ENCODE measurements at places on chromosomes 2 and 18.

GRCh38 chr2:99403524-99403923 is 66.3 kb downstream of the EIF5B start:
- DNase-seq = no peak

GRCh38 chr2:210180477-210180876 is 9.3 kb upstream of the KANSL1L start:
- no peak for DNase-seq

GRCh38 chr18:58314284-58314683 is 270.3 kb downstream of the NEDD4L start:
- DNase-seq = no peak

GRCh38 chr18:36446059-36446458 is 148.5 kb downstream of the FHOD3 start:
- no peak for DNase-seq

DNA sequence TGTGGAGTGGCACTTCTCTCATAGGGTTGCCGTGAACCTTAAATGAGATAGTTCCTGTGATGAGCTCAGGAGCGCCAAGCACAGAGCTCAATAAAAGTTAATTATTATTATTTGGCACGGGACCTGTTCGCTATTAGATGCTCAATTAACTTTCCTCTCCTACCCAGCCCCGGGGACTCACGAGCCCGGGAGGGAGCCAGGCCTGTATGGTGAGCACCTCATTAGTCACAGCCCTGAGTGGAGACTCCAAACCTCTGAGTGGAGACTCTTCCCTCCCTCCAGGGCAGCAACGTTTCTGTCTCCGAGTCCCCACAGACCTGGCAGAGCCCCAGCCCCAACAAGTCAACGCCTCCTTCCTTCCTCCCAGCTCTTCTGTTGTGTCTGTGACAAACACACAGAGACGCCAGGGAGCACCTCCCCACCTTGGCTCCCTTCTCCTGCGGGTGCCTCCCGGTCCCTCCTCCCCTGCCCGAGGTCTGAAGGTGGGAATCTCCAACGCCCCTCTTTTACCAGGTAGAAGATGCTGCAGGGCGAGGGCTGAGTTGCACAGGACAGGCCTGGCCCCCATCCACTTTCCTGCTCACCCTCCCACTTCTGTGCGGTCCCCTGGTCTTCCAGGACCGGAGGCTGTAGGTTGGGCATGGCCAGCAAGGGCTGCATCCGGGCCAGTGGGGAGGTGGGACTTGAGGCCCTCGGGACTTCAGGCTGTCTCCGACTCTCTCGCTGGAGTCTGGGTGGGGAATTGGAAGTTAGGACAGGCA is 52.7 kb upstream of the ODC1 start:
- no peak for DNase-seq

- DNase-seq = no peak
These were observed 102.5 kb downstream of the OLA1 start for GRCh38 chr2:174145827-174146226.

DNA sequence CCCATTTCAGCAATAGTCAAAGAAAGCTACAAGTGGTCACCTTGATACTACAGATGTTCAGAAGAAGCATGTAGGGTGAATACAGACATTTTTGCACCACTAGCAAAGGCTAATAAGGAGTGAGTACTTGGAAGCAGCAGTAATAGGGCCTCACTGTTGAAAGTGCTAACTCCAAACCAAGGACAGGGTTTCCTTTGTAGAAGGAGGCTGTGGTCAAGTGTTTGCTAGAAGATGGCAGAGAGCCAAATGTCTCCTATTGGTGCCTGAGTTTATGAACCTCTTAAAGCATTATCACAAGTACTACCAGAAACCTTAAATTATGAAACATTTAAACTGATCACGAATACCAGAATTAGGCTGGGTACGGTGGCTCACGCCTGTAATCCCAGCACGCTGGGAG is 308.1 kb downstream of the ZEB2 start:
- no peak for DNase-seq

- DNase-seq = no peak
These were observed 10.3 kb upstream of the ARHGEF4 start for GRCh38 chr2:130826419-130826818.

DNA sequence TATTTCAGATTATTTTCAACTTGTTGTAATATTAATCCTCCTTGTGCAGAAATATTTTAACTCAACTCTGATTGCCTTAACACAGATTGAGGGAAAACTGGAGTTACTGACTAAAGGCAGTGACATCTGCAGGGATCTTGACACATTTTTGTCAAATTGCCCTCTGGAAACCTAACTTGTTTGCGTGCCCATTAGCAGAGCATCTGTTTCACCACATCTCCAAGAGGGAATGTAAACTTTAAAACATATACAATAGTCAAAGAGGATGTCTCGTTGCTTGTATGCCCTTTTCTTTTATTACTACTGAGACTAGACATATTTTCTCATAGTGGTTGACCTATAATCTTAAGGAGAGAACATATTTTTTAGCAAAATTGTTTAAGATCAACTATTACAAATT is 14.2 kb downstream of the INPP1 start:
- no peak for DNase-seq

GRCh38 chr2:124832521-124832920 is 807.4 kb downstream of the CNTNAP5 start:
- DNase-seq = no peak

GRCh38 chr2:44572196-44572900 is 210.6 kb downstream of the CAMKMT start:
- no peak for DNase-seq

- DNase-seq = no peak
These were observed 36.0 kb upstream of the TTC27 start for GRCh38 chr2:32591669-32592463.

- DNase-seq = no peak
These were observed 625.3 kb upstream of the LRRTM4 start for GRCh38 chr2:78147466-78147865.

DNA sequence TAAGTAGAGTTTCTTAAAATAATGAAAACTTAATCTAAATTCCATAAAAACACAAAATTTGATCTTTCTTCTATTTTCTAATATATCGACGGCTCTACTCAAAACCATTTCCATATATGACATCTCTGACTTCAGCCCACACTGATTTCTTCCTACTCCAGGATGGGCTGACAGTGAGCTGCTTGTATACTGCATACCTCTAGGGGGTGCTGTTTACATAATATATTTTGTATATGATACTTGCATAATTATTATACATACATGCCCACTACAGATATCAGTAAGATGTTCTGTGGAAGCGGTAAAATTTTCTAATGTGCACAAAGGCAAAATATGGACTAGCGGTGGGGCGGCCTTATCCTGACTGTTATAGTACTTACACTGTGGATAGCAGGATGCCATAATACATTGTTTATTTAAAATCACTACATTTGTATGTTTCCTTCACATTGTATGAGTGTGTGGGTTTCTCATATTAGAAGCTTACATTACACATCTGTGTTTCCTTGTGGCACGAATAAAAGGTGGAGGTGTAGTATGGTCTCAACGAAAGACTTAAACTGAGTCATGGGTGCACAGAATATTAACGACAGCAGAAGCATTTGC is 66.1 kb upstream of the NXPH2 start:
- no peak for DNase-seq

DNA sequence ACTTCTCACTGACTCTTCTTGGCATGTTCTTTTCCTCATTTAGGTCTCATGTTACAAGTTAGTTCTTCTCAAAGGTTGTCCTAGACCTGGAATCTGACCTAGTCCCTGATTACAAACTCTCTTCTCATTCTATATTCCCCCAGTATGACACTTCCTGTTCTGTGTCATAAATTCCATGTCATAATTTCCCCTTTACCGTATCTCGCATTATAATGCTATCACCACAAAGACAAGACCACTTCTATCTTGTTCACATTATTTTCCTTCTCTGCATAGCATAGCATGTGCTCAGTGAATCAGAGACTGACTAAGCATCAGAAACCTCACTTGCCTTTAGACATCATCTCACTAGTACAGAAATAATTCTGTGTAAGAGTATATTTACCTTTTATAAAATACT is 63.6 kb upstream of the CAVIN2 start:
- no peak for DNase-seq

- no peak for DNase-seq
These were observed 57.4 kb downstream of the FAM168B start for GRCh38 chr2:131035826-131036231.

GRCh38 chr2:178412047-178412446 is 38.9 kb downstream of the PRKRA start:
- DNase-seq = no peak

GRCh38 chr18:23673725-23674124 is 11.0 kb upstream of the ANKRD29 start:
- no peak for DNase-seq

GRCh38 chr2:46431481-46432235 is 47.7 kb upstream of the TMEM247 start:
- DNase-seq = no peak

DNA sequence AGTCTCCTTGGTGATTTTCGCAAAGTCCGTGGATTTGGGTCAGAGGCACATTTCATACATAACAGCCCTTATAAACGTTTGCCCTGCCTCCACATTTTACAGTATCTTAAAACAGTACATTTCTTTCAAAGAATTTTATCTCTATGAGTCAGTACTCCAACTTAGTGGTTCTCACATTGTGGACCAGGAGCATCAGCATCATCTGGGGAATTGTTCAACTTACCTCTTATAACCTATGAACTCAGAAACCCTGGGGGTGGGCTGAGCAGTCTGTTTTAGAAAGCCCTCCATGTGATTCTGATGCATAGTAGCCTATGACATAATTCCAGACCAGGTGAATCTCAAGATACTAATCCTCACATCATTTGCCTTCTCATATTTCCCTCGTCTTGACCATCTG is 12.4 kb downstream of the SUPT7L start:
- no peak for DNase-seq

DNA sequence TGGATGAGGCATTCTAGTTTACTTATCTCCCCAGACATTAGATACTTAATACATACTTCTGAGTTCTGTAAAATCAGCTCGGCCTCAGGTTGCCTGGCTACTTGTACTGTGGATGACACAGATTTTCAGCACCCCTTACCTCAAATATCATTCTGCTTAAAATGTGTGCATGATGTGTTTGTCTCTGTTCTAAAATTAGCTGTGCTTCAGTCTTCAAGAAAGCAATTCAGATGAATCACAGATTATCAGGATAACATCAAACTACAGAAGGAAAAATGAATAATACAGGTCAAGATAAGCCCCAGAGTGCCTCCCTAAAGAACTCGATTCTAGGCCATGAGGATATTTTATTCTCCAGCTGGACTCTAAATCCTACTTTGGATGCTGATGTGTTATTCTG is 21.3 kb upstream of the MAPRE2 start:
- DNase-seq = no peak

- no peak for DNase-seq
These were observed 694 bp downstream of the CFAP36 start for GRCh38 chr2:55519938-55520885.

DNA sequence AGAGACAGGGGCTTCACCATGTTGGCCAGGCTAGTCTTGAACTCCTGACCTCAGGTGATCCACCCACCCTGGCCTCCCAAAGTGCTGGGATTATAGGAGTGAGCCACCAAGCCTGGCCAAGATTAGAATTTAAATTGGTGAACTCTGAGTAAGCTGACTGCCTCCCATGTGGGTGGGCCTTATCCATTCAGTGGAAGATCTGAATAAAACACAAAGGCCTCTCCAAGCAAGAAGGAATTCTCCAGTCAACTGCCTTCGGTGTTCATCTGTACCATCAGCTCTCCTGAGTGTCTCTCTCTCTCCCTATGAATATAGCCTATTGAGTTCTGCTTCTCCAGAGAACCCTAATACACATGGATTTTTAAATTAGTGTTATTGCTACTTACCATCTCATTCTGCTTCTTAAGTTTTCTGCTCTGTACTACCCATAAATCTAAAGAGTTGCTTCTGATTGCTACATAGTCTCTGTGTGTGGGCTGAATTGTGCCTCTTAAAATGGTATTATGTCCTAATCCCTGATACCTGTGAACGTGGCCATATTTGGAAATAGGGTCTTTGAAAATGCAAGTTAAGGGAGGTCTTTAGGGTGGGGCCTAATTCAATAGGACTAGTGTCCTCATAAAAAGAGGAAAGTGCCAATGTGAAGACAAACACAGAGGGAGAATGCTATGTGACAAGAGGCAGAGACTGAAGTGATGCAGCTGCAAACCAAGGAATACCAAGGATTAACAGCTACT is 36.3 kb downstream of the FBXO11 start:
- DNase-seq = no peak

Measured in stimulated activated CD8-positive, alpha-beta memory T cell treated with anti-CD3 and anti-CD28 coated beads, Interleukin-15, amount 100 ng/mL, for 4 hours (primary cell).